ENCODE measurements at places on chromosomes 16 and 17.

- DNase-seq = no peak
Observed at GRCh38 chr17:68749349-68750207, 148.4 kb upstream of the FAM20A start.

DNA sequence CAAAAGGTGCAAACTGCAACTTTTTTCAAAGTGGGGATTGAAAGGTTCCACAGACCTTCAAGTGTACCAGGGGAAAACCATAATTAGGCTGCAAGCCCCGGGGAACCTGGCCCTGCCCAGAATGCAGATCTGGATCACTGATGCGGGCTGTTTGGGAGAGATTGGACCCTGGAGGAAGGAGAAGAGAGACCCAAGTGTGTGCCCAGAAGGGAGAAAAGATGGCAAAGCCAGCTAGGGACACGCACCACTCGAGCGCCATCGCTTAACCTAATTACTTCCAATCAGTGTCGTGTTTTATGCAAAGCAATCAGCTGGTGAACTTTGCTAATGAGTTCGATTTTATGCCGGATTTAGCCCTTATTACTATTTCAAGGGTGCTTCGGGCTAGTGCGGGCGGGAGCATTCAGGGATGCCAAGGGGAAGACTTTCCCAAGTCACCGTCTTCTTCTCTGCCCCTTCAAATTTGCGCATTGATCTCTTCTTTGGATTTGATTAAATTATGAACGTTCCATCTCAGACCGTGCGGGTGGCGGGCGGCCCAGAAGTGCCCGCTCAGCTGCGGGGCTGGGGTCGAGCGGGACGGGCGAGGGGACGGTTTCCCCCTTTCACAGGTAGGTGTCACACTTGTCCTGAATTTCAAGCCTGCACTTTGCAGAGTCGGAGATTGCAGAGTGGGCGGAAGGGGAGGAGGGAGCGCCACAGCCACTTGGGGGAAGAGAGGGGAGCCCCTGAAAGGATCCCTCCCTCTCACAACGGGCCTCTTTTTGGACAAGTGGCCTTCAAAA is 4.0 kb downstream of the IRX5 start:
- DNase-seq = no peak

- DNase-seq = no peak
Observed at GRCh38 chr17:72516772-72517399, 396.1 kb downstream of the SOX9 start.

DNA sequence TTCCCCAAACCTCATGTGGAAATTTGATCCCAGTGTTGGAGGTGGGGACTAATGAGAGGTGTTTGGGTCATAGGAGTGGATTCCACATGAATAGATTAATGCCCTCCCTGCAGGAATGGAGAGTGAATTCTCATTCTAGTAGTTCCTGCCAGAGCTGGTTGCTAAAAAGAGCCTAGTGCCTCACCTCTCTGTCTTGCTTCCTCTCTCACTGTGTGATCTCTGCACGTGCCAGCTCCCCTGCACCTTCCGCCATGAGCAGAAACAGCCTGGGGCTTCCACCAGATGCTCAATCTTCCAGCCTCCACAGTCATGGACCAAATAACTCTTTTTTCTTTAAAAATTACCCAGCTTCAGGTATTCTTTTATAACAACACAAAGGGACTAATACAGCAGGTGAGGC is 72.9 kb upstream of the CLEC3A start:
- DNase-seq = no peak

DNA sequence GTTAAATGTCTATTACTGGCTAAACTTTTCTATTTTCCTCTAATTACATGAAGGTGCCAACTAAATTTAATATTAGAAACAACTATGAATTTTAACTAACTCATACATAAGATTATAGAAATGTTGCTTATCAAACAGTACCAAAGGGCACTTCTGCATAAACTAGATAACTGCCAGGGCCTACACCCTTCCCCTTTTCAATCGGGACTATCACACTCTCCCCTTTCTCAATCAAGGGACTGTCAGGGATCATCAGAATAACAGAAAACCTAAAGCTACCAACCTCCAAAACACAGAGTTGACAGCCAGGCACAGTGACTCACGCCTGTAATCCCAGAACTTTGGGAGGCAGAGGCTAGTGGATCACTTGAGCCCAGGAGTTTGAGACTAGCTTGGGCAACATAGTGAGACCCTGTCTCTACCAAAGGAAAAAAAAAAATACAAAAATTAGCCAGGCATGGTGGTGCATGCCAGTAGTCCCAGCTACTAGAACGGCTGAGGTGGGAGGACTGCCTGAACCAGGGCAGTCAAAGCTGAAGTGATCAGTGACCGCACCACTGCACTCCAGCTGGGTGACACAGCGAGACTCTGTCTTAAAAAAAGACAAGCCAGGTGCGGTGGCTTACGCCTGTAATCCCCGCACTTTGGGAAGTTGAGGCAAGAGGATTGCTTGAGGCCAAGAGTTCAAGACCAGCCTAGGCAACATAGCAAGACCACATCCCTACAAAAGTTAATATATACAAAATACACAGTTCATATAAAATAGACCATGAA is 3.2 kb upstream of the PHLPP2 start:
- no peak for DNase-seq

DNA sequence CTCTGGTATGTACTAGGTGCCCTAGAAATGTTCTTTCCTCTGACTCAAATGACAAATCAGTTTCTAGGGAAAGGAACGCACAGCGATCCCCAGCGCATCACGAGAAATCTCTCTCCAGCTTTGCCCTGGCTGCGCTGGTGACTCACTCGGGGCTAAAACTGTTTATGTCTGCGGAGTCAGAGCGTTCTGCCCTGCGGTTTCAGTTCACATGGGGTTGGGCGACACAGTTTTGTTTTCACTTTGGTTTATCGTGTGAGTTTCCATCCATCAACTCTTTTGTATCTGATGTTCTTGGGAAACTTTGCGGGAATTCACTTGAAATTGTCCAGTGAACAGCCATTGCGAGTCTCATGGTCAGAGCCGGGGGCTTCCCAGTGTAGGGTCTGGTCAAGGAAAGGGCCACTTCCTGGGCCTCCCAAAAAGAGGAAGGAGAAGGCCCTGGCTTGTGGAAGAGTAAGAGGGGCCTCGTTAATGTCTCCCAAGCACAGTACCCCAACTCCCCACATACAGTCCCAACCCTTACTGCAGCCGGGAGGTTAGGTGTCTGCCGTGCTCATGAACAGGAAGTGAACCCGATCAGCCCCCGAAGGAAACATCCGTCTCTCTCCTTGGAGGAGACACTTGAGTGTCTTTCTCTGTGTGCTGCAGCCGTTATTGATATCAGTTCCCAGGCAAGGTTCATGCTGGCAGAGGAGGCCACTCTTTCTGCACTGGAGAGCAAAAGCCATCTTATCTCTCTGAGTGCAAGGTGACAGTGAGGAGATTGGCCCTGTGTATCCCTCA is 643.2 kb downstream of the WWOX start:
- peak; percentile 56 for DNase-seq

GRCh38 chr17:30990458-30990857 is 19.6 kb downstream of the RNF135 start:
- DNase-seq = no peak

DNA sequence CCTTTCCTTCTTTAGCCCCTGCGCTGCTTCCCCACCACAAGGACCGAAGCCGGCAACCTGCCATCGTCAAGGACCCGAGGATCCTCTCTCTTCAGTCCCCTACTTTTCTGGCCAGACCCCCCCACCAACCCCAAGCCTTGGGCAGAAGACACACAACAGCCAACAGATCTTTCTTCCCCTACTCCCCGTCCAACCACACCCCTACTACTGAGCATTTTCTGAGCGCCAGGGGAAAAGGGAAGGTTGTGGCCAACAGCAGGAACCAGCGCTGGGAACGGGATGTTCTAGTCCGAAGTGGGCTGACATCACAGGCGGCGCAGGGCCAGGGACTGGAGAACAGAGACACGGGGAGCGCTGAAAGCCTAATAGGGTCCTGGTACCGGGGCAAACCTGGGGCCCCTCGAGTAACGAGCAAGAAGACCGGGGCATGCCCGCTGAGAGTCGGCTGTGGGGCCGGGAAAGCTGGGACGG is 528 bp downstream of the PER1 start:
- no peak for DNase-seq

DNA sequence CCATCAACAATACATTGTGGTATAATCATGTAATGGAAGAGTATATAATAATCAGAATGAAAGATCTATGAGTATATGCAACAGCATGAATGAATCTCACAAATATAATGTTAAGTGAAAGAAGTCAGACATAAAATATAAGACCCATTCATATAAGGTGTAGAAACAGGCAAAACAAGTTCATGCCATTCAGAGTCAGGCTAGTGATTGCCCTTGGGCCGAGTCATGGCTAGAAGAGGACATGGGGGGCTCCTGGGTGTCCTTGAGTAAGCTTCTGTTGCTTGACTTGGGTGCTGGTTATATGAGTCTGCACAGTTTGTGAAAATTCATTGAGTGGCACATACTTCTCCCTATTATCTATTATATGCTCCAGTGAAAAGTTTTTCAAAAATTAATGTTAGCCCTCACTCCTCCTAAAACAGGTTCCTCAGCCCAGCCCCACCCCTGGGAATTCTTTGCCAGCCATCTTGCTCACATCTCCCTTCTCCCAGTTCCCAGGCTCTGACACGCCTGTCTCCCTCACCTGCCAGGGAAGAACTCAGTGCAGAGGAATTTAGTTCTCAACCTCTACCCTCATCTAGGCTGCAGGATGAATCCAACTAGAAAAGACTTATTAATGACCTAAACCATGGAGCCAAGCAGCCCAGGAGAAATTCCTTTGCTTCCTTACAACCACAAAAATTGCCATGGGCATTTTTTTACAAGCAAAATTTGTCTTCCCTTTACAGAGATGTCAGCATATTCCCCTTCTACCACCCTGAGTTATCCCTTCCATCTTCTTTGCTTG is 52.4 kb upstream of the NFAT5 start:
- DNase-seq = no peak

DNA sequence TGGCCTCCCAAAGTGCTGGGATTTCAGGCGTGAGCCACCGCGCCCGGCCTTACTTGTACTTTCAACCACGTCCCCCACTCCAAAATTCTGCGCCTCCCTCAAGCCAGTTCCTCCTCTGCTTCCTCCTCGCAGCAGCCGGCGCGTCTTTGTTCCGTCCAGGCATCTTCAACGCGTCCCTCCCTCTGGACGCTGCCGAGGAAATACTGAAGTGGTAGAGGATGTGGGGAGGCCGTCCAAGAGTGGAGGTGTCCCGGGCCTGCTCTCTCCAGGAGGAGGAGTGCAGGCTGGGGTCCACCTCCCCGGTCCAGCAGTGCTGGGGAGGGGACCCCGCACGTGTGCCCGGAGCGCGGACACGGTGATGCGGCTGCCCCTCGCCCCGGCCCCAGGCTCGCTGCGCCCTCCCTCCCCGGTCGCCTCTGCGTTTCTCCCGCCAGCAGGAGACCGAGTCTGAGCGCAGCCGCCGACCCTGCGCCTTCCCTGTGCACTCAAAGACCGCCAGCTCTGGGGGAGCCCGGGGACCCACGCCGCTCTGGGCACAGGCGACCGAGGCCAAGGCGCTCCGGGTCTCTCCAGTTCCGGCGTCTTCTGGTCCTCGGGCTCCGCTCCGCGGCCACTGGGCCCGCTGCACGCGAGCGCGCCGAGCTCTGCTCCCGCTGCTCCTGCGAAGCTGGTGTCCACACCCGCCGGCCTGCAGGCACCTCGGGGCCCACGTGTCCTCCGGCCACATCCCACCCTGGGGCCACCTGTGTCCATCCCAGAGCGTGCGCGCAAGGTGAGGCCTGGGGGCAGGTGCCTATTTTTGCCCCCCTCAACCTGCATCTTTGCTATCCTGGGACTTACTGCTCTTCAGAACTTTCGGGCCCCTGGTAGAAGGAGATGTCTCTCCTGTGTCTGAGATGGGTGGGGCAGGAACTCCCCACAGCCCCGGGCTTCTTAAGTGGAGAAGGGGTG is 31.7 kb downstream of the OSBPL7 start:
- DNase-seq = peak; percentile 46

GRCh38 chr17:48619826-48620449 is 4.8 kb upstream of the HOXB8 start:
- DNase-seq = no peak

GRCh38 chr17:57941384-57942370 is 13.5 kb downstream of the CUEDC1 start:
- DNase-seq = no peak

- DNase-seq = no peak
Observed at GRCh38 chr17:80145076-80146075, 1.6 kb downstream of the EIF4A3 start.

- no peak for DNase-seq
Observed at GRCh38 chr17:42252597-42253550, 23.3 kb downstream of the STAT5B start.

DNA sequence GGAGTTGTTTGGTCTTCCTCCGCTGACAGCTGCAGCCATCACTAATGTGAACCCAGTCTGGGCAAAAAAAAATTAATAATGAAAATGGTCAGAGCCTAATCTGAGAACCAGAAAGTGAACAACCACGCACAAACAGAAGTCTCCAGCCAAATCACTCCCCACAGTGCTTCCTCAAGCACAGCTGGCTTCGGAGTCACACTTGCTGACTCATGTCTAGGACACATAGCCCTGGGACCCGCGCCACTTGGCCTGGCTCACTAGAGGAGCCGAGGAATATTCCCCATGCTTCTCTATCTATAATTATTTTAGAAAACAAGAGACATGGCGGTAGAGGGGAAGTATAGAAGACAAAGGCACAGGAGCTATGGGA is 109.1 kb downstream of the ZFHX3 start:
- no peak for DNase-seq

- no peak for DNase-seq
Observed at GRCh38 chr16:64450177-64450576, 671.7 kb downstream of the CDH11 start.

- no peak for DNase-seq
Observed at GRCh38 chr17:28112606-28113005, 70.1 kb downstream of the NLK start.

DNA sequence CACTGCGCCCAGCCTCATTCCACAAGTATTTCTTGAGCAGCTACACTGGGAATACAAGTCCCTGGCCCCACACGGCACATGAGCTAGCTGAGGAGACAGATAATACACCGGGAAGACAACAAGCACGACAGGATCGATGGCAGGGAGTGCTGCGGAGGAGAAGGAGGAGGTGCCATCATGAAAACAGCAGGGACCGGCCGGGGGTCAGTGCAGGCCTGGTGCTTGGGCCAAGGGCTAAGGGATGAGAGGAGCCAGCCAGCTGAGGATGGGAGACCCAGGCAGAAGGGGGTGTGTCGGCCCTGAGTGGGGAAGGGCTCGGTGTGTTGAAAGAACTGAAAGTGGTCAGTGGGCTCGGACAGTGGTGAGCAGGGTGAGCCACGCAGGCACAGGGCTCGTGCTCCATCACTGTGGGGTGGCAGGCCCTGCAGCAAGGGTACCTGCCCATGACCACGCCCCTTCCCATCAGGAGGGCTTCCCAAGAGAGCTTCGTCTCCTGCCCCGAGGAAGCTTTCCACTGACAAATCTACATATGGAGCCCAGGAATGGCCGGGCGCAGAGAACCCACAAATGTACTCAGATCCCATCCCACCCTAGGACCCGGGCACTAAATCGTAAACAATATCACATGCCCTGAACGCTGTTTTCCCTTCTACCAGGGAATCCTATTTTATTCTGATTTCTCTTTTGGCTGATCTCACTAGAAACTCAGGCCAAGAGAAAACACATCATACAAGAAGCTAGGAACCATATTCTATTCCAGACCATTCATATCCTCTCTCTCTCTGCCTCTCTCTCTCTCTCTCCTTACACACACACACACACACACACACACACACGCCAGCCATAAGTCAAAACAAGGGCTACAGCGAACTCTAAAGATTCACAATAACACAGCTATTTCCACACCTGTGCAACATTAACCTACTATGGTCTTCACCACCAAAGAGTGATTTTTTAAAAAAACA is 50.7 kb upstream of the TNRC6C start:
- DNase-seq = no peak
